Pulmonary artery endothelial cell (primary cell): ENCODE measurements at places on chromosomes 5 and 9. TPM values are rescaled to one million over a fixed set of nuclear protein-coding genes. Genes with fewer than 3 reads are reported as not detected.

The LCN15 gene
- total RNA-seq, result not detected in 2 replicates

DNA sequence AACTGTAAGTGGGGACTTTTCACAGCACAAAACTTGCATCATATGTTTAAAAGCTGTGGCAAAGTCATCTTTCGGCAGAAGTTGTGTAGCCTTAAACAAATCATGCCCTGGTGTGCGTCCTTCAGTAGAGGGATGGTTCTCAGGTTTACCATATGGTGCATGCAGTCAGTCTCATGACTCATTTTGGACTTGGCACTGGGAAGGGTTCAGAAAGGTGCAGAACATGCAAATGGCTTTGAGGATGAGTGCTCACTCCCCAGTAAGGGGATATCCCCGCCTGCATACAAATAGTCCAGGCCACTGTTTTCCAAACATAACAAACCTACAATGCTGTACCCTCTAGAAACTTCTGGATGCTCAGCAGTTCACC is 260.3 kb downstream of the NDUFS4 start:
- no peak for DNase-seq

- peak; percentile 92 for DNase-seq
Measured at GRCh38 chr5:56126487-56127179, 106.5 kb downstream of the ANKRD55 start.

- DNase-seq, result no peak
Measured at GRCh38 chr5:123647066-123647465, 135.1 kb downstream of the CSNK1G3 start.

GRCh38 chr5:146467760-146468159 is 20.6 kb downstream of the TCERG1 start:
- DNase-seq, result no peak

DNA sequence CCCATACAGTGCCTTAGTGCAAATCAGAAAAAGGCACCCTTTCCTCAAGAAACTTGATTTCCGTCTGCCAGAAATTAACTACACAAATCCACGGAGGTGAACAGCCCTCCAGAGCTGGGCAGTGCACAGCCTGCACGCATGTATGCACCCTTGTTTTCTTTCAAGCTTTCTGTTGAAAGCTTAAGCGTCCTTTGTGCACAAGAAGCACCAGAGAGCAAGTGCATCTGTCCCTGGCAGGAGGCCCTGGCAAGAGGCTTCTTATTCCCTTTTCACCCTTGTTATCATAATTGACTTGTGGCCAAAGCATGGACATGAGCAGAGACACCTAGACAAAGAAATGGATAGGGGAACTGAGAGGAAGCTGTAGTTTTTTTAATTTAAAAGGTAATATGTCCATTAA is 47.4 kb upstream of the ATG10 start:
- no peak for DNase-seq

DNA sequence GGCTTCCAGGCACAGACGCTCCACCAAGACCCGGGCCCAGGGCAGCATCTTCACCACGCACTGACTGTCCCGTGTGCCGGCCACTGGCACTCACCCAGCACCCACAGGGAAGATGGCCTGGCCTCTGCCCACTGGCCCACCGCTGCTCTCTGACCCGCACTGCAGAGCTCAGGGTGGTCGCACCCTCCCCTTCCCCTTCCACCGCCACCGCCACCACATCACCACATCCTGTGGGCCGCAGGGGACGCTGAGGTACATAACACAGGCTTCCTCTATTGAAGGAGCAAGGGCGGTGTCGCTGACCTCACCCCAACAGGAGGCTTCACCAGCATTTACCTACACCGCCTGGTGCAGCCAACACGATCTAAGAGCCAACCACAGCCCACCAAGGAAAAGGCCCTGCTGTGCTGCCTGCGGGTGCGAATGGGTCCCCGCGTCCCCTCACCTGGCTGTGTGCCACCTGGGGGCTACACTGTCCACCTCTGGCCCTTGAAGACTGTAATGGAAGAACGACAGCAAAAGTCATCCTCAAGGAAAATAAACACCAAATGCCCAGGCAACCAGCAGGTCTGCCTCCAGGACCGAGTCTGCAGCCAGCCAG is 101.8 kb downstream of the CAMSAP1 start:
- no peak for DNase-seq

- DNase-seq, result no peak
Measured at GRCh38 chr9:124392254-124392870, 22.9 kb downstream of the PSMB7 start.

The RASGRF2 gene
- 6.9 and 9.4 TPM in 2 replicates for total RNA-seq

GRCh38 chr9:86178503-86178902 is 79.1 kb upstream of the GOLM1 start:
- DNase-seq, result no peak

DNA sequence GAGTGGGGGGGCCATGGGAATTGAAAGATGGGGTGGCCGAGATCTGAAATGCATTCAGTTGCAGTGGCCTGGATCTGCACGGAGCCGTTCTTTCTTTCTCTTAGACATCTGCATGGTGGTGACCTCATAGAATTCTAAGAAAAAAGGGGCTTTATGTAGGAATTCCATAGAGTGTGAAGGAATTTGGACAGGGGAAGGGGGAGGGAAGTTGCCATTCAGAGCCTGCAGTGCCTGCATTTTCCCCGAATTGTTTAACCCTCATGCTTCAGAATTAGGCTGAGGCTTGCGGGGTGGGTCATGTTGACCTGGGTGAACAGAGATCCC is 4.9 kb downstream of the NEK6 start:
- no peak for DNase-seq

GRCh38 chr9:97808415-97808814 is 44.6 kb upstream of the FOXE1 start:
- DNase-seq, result no peak

The PCA3 gene
- 0.79 and 1.2 TPM in 2 replicates for total RNA-seq

DNA sequence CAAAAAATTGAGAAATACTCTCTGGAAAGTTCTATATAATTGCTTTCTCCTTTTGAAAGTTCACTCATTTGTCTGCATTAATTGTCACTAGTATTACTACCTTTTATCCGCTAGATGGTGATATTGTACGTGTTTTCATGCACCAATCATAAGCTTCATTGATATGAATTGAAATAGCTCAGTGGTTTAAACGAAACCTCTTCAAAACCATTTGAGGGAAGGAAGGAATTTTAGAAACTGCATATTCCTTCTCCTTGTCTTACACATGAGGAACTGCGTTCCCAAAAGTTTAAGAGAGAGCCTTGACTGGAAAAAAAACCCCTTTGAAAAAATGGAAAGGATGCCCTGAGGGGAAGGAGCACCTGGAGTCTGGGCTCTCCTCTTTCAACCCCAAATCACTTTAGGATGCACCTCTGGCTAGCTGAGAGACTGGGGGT is 98.6 kb downstream of the YTHDC2 start:
- DNase-seq, result no peak

- DNase-seq, result peak; percentile 20
Measured at GRCh38 chr9:87714819-87715218, 11.1 kb upstream of the CTSL start.

The NUTM2G gene
- total RNA-seq, result not detected in 2 replicates

DNA sequence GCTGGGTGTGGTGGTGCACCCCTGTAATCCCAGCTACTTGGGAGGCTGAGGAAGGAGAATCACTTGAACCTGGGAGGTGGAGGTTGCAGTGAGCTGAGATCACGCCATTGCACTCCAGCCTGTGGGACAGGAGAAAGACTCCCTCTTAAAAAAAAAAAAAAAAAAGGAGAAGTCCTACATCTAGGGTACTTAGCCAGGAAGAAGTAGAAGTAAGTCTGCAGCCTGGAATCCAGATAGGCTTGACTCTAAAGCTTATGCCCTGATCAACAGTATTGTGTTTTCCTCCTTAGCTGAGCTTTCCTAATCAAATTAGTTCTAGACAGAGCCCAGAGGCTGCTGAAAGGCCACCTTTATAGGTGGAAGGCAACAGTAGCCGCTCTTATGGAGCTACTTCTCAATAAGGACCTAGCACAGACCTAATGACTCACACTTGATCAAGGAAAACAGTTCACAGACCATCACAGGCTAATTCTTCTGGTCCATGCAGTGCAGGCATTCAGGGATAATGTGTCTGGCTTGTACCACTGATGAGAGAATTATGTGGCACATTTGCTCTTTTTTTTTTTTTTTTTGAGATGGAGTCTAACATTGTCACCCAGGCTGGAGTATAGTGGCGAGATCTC is 105.5 kb upstream of the KLF4 start:
- no peak for DNase-seq

- no peak for DNase-seq
Measured at GRCh38 chr9:24487250-24487861, 58.3 kb downstream of the IZUMO3 start.

The C5orf34 gene
- total RNA-seq, result 4.2 and 5.4 TPM in 2 replicates

The ANXA2R gene
- total RNA-seq, result 1.2 and 1.4 TPM in 2 replicates

- DNase-seq, result no peak
Measured at GRCh38 chr5:102481054-102481715, 17.6 kb downstream of the SLCO6A1 start.

DNA sequence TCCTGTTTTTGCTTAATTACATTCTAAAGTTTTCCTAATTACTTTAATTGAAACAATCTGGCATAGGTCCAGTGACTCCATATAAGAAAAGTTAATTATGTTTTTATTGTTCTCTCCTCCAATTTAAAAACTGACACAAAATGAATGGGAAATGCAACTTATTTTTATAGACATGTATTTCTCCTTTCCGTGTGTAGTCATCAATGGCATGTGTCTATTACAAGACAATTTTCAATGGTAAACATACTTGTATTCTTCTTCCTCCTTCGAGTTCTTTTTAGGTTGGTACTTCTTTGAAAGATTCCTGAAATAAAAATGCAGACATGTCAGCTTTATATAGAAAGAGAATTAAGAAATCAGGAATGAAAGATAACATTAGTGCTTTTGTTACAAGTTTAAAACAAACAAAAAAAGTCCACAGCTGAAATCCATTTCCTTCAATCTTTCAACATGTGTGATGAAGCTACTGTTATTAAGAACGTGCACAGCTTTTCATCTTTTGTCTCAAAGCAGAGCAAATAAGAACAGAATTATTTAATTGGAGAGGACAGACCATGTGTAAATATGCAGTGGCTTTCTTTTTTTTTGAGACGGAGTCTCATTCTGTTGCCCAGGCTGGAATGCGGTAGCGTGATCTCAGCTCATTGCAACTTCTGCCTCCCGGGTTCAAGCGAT is 63.8 kb downstream of the FNBP1 start:
- DNase-seq, result no peak

DNA sequence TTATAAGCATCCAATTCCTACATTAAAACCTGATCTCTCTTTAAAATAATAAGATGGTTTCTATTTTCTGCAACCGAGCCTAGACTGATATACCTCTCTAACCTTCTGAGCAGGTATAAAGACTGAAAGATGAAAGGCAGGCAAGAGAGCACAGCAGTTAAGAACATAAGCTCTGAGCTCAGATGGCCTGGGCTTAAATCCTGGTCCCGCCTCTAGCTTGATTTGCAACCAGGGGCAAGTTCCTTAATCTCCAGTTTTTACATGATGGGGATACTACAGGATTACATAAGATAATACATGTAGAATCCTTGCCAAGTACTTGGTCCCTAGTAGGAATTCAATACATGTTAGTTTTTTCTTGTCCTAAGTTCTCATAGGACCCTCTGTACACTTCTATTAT is 33.9 kb downstream of the SLC24A2 start:
- no peak for DNase-seq

DNA sequence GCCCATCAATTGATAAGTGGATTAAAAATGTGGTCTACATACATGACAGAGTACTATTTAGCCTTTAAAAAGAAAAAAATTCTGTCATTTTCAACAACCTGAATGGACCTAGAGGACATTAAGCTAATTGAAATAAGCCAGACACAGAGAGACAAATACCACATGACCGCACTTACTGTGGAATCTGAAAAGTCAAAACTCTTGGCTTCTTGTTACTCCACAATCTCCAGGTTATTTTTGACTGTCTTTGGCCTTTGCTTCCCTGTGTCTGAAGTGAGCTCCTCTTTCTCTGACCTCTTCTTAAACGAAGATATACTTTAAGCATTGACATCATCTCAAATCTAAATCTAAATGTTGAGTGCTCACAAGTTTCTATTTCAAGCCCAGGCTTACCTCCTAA is 265.5 kb upstream of the ADRA1B start:
- no peak for DNase-seq

GRCh38 chr5:92749943-92750342 is 831.1 kb downstream of the NR2F1-AS1 start:
- no peak for DNase-seq

The PTCH1 gene
- total RNA-seq, result 2.1 and 2.4 TPM in 2 replicates

The PRDM9 gene
- not detected in 2 replicates for total RNA-seq

GRCh38 chr5:143985832-143986515 is 174.0 kb downstream of the HMHB1 start:
- DNase-seq, result no peak

The TAF11L5 gene
- total RNA-seq, result not detected in 2 replicates

DNA sequence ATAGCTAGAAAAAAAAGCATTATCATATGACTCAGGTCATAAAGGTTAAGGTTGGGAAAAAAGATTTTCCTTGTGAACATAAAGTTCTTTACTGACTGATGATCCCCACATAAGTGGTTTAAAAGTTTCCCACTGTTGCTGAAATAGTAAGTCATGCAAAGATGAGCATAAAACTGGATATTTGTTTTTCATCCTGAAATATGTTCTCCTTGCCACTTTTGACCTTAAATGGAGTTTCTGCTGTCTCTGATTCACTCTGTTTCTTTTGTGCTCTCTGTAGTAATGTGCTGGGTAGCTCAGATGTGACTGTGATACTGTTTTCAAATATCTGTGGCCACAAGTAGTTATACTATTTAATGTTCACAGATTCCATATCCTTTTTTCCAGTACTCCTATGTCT is 162.5 kb upstream of the GAS1 start:
- DNase-seq, result no peak

The SPATA9 gene
- 0.11 and 0.13 TPM in 2 replicates for total RNA-seq
